SHP77 treated with DMSO at 0.1 percent for 48 hours (cell line): ENCODE measurements at places on chromosomes 7 and 10.

DNA sequence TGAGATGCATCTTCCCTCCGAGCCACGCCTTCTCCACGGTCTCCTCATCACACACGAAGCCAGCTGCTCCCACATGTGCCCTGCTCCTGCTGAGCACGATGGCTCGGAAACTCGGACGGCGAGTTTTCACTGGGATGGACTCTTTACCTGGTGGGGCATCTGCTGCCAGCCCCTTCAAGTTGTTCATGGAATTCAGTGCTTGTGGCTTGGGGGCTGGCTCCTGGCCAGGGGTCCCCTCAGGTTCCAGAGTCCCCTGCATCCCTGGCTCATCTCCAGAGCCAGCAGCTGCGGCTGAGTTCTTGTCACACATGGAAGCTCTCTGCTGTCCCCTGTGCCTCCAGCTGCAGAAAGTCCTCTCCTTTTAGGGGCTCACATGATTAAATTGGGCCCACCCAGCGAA is 654.0 kb downstream of the SDK1 start:
- peak; percentile 15 for DNase-seq

- DNase-seq: no peak
These were observed 72.4 kb downstream of the AUTS2 start for GRCh38 chr7:69670701-69671100.

GRCh38 chr10:122331615-122332446 is 42.7 kb upstream of the PLEKHA1 start:
- DNase-seq: no peak

GRCh38 chr10:91220954-91221675 is 652 bp downstream of the PCGF5 start:
- DNase-seq: no peak

DNA sequence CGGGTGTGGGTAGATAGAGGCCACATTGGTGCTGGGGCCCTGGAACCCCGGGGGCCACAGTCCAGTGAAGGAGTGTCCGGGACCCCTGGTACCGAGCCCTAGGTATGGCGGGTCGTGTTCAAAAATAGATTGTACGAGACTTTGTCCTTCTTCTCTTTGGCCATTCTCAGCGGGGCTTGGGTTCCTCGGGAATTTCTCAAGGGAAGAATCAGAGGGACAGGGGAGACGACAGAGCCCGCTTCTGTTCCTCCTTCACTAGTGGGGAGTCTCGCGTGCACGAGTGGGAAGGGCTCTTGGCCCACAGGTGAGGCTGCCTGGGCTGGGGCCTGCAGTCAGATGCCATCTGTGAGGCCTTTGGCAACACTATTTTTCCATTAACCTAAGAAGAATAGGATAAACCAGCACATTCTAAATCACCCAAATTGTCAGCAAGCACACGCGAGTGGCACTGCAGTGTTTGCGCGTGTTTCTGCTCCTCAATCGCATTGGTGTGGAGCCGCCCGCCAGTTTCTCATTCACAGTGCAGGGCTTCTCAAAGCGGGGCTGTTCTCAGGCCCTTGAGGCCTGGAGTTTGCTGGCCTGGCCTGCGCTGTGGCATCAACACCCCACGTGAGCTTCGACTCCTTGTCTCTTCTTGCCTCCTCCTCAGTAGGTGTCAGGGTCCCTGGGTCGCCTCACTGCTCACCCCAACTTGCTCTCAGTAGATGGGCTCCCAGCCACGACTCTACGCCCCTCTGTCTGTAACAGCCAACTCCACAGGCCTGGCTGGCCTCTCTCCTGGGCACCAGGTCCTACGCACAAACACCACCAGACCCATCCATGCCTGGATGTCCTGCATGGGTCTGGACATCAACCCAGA is 187.6 kb upstream of the SHH start:
- DNase-seq: no peak

GRCh38 chr10:74502963-74503608 is 323.3 kb upstream of the KAT6B start:
- no peak for DNase-seq

DNA sequence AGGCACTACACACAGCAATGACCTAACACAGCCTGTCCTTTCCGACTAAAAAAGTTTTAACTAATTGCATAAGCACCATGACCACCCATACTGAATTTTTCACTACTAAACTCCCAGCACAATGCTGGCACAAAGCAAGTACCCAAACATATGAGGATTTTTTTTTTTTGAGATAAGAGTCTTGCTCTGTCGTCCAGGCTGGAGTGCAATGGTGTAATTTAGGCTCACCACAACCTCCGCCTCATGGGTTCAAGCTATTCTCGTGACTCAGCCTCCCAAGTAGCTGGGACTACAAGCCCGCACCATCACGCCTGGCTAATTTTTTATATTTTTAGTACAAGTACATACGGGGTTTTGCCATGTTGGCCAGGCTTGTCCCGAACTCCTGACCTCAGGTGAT is 5.1 kb downstream of the UBE2H start:
- DNase-seq: no peak

DNA sequence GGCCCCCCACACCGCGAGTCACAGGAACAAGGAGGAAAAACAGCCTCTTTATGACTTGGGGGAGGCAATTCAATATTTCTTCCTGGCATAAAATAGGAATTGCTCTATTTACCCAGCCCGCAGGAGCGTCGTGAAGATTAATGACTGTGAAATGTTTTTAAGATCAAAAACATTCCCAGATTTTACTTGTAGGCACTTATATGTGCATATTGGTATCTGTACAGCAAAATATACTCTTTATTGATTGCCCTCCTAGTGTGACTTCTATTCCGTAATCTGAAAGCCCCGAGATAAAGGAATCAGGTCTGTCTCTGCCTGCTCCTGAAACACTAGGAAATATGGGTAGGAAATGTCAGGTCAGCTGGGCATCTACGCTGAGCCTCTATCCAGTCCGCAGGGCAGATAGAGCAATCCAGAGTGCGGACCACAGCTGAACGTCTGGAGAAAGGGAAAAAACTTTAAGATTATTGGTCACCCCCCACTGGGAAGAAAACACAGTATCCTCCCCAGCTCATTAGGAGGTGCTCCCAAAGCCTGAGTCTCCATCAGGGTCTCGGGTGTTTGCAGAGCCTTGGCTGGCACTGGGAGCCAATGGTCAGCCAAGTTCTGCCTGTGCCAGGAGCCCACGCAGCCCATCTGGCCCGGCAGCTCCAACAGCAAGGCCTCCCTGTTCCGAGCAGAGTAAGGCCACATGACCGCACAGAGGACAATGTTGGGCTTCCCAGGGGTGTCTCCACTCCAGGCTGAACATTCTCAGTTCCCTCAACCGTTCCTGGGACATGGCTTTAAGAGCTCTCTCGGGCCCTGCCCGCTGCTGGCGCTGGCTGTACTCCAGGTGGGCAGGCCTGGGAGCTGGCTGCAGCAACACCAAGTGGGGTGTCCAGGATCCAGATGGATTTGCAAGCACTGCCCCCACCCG is 7.7 kb downstream of the CTBP2 start:
- no peak for DNase-seq
